ENCODE measurements at places on chromosomes 16 and 17. TPM values are rescaled to one million over a fixed set of nuclear protein-coding genes. Genes with fewer than 3 reads are reported as not detected.
A peak's percentile ranks its signal among the peaks of the same experiment; 100 is the strongest.

GRCh38 chr17:58626905-58627304 lies 64.9 kb downstream of the TEX14 start:
- DNase-seq, result no peak
- no peaks in the 10 kb centered on the region for H3K27me3 ChIP-seq
- peaks cover 9% of the 10 kb centered on the region for H3K4me1 ChIP-seq
- H3K27ac ChIP-seq, result no peak overlapping the region

GRCh38 chr17:3827124-3827773 lies 18.8 kb downstream of the NCBP3 start:
- H3K27ac ChIP-seq, result no peak overlapping the region
- no peaks in the 10 kb centered on the region for H3K27me3 ChIP-seq
- H3K4me3 ChIP-seq, result no peak overlapping the region

DNA sequence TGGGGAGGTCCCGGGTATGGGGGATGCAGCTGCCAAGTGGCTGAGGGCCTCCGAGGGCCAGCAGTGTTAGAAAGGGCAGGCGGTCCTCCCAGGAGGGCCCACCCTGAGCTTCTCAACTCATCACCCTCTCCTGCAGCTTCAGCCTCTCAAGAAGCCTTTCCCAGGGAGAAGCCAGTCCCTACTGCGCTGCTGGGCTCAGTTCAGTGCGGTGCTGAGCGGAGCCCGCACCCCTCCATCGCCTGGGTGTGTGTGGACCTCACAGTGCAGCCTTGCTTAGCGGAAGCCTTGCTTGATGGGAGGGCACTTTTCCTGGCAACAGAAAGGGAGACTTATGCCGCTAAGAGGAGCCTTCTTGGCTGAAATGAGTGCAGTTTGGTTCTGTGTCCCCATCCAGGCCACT lies 3.5 kb upstream of the APRT start:
- H3K4me1 ChIP-seq, result peaks cover 38% of the 10 kb centered on the region
- no peak for DNase-seq
- H3K36me3 ChIP-seq, result no peaks in the 10 kb centered on the region
- H3K27ac ChIP-seq, result no peak overlapping the region
- H3K4me3 ChIP-seq, result no peak overlapping the region

GRCh38 chr17:43988301-43988700 lies 16.1 kb upstream of the NAGS start:
- no peak overlapping the region for H3K4me3 ChIP-seq
- peaks cover 12% of the 10 kb centered on the region for H3K4me1 ChIP-seq
- no peak overlapping the region for H3K27ac ChIP-seq
- no peak for DNase-seq

GRCh38 chr17:4969047-4969550 lies 1.5 kb upstream of the SPAG7 start:
- peak overlapping the region; percentile 92 for H3K27ac ChIP-seq
- H3K4me1 ChIP-seq, result peaks cover 31% of the 10 kb centered on the region
- peaks cover 13% of the 10 kb centered on the region for H3K36me3 ChIP-seq
- no peak for DNase-seq
- no peaks in the 10 kb centered on the region for H3K27me3 ChIP-seq
- H3K4me3 ChIP-seq, result peak overlapping the region; percentile 72

- no peaks in the 10 kb centered on the region for H3K36me3 ChIP-seq
- no peak within 1 kb of the TSS for H3K4me3 ChIP-seq
- H3K27ac ChIP-seq, result no peak within 1 kb of the TSS
Measured at GRCh38 chr16:20327444-20328041, at the start of gene GP2. GP2 (minus strand) TSS chr16:20327513; CDS start chr16:20326431, 1,082 bp downstream.

DNA sequence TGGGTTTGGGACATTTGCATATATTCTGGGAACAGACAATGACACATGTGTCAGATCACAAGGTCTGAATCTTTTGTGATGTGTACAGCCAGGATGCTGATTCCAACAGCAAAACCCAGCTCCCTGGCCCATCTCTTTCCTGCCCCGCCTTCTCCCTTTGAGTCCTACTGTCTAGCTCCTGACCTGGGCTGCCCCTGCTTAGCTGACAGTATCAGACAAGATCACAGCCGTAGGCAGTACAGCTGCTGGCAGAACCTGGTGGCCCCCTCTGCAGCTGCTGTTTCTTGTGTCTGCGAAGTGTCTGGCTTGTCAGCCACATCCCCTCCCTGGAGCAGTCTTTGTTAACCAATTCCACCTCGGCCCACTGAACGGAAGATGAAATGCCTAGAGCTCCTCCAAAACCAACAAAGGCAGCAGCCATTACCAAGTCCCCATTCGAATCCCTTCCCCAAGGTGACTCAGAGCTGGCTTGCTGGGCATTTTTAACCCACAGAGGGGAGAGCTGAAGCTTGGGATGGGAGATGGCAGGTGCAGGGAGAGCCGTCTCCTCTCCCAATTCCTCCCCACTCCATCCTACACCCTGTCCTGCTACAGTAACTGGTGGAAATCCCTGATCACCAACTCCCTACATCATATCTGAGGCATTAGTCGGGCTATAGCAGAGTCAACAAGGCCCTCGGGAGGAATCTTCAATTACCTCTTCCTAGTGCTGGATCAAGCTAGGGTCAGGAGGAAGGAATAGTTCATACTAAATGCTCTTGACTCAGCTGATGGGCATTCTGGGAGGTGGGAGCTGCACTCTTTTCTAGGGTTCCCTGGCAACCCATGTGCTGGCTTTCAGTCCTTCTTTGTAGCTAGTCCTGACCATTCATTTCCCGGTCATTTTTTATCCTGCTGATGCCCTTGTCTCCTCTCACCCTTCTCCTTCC lies 5.8 kb downstream of the PIPOX start:
- peaks cover 58% of the 10 kb centered on the region for H3K36me3 ChIP-seq
- no peak overlapping the region for H3K27ac ChIP-seq
- no peak for DNase-seq

DNA sequence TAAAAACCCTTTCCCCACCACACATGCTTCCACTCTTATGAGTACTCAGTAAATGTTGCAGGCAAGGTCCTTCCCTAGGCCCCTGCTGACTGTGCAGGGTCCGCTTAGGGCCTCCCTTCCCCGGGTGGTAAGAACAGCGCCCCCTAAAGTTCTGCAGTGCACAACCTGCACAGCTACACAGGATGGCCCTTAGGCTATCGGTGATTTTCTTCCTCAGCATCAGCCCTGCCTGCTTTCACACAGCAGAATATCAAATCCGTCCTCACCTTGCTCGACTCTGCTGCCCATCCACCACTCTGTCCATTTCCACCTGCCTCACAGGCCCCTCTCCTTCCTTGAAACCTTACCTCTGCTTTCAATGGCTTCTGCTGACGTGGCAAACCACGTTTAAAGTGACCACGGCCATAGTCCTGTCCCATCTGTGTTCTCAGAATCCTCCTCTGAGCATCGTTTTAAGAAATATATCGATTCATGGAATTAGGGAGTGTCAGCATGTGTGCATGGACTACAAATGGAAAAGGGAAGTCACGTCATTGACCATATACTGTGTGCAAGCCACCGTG lies 51.4 kb upstream of the TMEM132E start:
- H3K36me3 ChIP-seq, result no peaks in the 10 kb centered on the region
- H3K27me3 ChIP-seq, result peaks cover 3% of the 10 kb centered on the region
- no peak overlapping the region for H3K27ac ChIP-seq
- DNase-seq, result no peak

GRCh38 chr16:65316808-65317207 lies 194.9 kb upstream of the CDH11 start:
- no peaks in the 10 kb centered on the region for H3K27me3 ChIP-seq
- H3K4me1 ChIP-seq, result no peaks in the 10 kb centered on the region
- no peak for DNase-seq
- H3K36me3 ChIP-seq, result no peaks in the 10 kb centered on the region

GRCh38 chr16:50326264-50326663 lies 42.5 kb downstream of the BRD7 start:
- H3K36me3 ChIP-seq, result peaks cover 72% of the 10 kb centered on the region
- no peak overlapping the region for H3K27ac ChIP-seq
- peaks cover 16% of the 10 kb centered on the region for H3K4me1 ChIP-seq
- no peaks in the 10 kb centered on the region for H3K27me3 ChIP-seq

DNA sequence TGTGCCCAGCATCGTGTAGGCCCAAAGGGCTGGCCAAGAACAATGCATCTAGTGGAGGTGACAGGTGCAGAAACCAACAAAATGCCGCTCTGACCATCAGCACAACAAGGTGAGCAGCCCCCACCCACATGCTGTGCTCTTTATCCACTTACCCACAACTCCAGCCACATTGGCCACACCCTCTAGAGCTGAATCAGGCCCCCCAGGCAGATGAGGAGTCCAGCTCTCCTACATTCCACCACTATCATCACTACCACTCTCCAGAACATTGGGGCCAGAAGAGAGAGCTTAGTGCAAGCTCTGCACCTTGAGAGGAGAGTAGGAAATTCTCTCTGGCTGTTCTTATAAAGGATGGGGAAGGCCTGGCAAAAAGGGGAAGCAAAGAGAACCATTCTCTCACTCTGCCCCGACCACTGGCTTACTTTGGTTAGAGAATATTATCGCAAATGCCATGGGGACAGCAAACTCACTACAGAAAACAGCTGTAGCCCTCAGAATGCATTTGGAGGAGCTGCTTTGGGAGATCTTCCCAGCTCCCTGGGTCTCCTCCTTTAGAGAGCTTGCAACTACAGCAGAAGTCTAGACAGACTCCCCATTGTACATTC lies 75.0 kb downstream of the TMEM132E start:
- H3K4me1 ChIP-seq, result no peaks in the 10 kb centered on the region
- H3K27ac ChIP-seq, result no peak overlapping the region
- no peaks in the 10 kb centered on the region for H3K36me3 ChIP-seq
- H3K4me3 ChIP-seq, result no peak overlapping the region
- H3K27me3 ChIP-seq, result no peaks in the 10 kb centered on the region
- no peak for DNase-seq

- H3K4me3 ChIP-seq, result no peak overlapping the region
- H3K27me3 ChIP-seq, result peaks cover 14% of the 10 kb centered on the region
- no peaks in the 10 kb centered on the region for H3K36me3 ChIP-seq
- peaks cover 12% of the 10 kb centered on the region for H3K4me1 ChIP-seq
- no peak for DNase-seq
Measured at GRCh38 chr17:58420827-58421226, 3.5 kb upstream of the RNF43 start.

GRCh38 chr16:3149630-3150345 lies 15.0 kb downstream of the ZNF213 start:
- H3K27ac ChIP-seq, result peak overlapping the region; percentile 21
- peaks cover 50% of the 10 kb centered on the region for H3K4me1 ChIP-seq
- no peaks in the 10 kb centered on the region for H3K36me3 ChIP-seq
- DNase-seq, result no peak
- peak overlapping the region; percentile 78 for H3K4me3 ChIP-seq
- peaks cover 26% of the 10 kb centered on the region for H3K27me3 ChIP-seq

Gene VTN
- 230 TPM for polyA plus RNA-seq

Gene PRSS21
- polyA plus RNA-seq, result not detected

Gene GAST
- 0.32 TPM for polyA plus RNA-seq

Gene CD7
- 76.4 TPM for polyA plus RNA-seq

Gene TUBB3
- 110 TPM for polyA plus RNA-seq

Gene TBC1D3I
- 0.30 TPM for polyA plus RNA-seq

Gene SSTR5
- 0.26 TPM for polyA plus RNA-seq

Gene P3H4
- 50.6 TPM for polyA plus RNA-seq
